Midbrain (tissue), 1 donor: ENCODE measurements at places on chromosomes 16 and 17.

GRCh38 chr17:49787884-49788477, 500 bp upstream of the KAT7 start:
- DNase-seq = peak; percentile 30

- no peak for DNase-seq
These were observed 56.7 kb downstream of the CCDC42 start for GRCh38 chr17:8687737-8688466.

DNA sequence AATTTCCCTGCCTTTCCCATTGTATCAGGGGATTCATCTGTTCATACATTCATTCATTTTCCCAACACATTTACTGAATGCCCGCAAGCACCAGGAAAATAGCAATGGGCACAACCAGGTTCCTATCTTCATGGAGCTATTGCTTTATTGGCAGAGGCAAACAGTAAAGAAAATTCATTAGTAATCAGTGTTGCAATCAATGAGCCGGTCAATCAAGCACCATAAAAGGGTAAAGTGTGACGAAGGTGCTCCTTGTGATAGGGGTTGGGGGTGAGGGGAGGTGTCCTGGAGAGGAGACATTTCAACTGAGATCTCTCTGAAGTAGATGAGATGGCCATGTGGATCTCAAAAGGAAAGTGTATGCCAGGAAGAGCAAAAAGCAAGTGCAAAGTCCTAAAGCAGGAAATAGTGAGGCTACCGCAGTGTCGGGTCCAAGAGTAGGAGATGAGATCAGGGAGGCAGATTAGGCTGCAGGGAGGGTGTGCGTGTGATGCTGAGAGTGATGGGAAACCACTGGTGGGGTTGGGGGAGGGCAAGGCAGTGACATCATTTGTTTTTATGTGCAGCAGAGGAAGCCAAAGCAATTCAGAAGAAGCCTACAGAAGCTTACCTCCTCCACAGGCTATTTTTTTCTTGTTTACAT, 28.4 kb downstream of the CDH13 start:
- DNase-seq = no peak

- peak; percentile 85 for DNase-seq
These were observed 54.2 kb downstream of the PLD6 start for GRCh38 chr17:17151962-17152361.

GRCh38 chr17:56486732-56487131, 106.8 kb upstream of the NOG start:
- no peak for DNase-seq

- no peak for DNase-seq
These were observed 11.8 kb upstream of the HSD17B2 start for GRCh38 chr16:82023206-82023605.

DNA sequence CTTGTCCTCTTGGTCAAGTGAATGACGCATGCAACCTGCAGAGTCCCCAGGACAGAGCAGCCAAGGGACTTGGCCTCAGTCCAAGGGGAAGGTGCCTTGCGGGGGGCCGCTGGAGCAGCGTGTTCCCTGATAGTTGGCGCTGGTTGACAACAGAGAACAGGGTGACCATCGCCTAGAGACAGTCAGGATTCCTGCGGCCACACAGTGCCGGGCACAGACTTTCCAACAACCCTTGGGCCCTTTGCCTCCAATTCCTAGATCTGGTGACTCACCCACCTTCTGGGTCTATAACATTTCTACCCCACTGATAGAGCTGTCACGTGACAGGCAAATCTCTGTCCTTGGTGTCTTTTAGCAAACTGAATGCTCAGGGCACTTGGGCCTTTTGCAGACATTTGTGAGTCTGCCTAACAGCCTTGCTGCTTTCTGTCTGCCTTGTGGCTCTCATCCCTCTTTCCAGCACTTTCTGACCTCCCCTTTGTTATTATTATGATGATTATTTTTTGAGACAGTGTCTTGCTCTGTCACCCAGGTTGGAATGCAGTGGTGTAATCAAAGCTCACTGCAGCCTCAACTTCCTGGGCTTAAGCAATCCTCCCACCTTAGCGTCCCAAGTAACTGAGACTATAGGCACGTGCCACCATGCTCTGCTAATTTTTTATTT, 11.9 kb upstream of the TEDC2 start:
- no peak for DNase-seq

DNA sequence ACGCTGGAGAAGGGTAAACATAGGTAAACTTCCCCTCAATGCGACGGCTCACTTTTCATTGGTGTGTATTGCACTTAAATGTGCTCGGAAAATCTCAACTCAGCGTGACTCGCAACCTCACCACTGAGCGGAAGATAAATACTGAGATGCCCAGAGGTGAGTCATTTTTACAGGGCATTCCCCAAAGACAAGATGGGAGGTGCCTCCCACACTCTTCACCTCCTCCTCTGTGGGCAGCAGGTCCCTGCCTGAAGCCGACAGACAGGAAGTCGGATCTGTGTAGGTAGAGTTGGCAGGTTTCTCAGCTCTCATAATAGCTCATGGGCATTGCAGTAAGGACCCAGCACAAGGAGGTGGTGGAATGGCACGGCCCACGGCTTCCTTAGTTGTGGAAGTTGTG, 274.6 kb upstream of the HSBP1 start:
- DNase-seq = no peak

- DNase-seq = no peak
These were observed 21.6 kb downstream of the SPOP start for GRCh38 chr17:49656247-49656646.

GRCh38 chr16:50315346-50315997, 49.1 kb downstream of the ADCY7 start:
- no peak for DNase-seq

DNA sequence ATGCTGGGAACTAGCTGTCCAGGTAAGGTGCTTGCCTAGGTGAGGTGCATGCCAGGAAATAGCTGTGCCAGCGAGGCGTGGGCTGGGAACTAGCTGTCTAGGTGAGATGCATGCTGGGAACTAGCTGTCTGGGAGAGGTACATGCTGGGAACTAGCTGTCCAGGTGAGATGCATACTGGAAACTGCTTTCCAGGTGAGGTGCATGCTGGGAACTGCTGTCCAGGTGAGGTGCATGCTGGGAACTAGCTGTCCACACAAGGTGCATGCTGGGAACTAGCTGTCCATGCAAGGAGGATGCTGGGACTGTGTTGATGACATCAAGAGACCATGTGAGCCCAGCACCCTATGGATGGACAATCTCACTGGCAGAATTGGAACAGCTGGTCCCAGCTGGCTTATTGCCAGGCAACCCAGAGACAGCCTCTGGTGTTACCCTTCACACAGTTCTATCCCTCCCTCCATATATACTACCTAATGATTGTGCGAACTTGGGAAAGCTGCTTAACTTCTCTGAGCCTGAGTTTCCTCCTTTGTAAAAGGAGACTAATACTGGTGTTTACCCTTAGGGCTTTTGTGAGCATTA, 479.9 kb upstream of the RBFOX1 start:
- no peak for DNase-seq
